H9 (cell line): ENCODE measurements at places on chromosomes 11 and 22. TPM values are rescaled to one million over a fixed set of nuclear protein-coding genes. Genes with fewer than 3 reads are reported as not detected.

- no peak for DNase-seq
These were observed 119.5 kb downstream of the SNX19 start for GRCh38 chr11:130796828-130797227.

- DNase-seq: no peak
These were observed 15.2 kb upstream of the PLAAT3 start for GRCh38 chr11:63629426-63629825.

GRCh38 chr11:16860617-16861016 is 122.2 kb downstream of the C11orf58 start:
- no peak for DNase-seq

- no peak for DNase-seq
These were observed 31.3 kb downstream of the MTNR1B start for GRCh38 chr11:93000511-93001476.

DNA sequence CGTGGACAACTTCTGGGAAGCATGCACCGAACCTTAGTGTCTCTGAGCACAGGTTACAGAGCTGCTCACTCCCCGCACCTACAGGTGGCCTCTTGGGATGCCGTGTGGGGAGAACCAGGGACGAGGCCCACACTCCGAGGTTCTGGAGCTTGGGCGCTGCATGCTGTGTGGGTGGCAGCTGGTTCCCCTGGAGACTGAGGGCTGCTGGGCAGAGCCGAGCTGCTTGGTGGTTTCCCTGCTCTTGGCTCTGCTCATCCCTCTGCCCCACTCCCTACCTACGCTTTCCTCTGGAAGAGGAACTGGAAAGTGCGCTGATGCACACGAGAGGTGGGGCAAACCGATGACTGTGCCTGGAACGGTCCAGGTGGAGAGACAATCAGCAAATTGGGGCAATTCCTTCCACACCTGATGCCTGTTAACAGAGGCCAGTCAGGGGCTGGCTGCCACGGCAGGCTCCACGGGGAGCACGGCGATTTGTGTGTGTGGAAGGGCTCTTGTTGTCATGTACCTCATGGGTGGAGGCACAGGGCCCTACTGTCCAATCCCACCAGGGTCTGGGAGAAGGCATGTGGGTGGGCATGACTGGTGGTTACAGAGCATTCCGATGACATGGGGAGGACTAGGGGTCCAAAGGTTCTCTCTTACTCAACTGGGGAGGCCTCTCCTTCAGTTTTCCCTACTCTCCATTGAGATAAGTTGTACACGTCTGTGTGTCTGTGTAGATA is 60.9 kb downstream of the ST14 start:
- DNase-seq: no peak

- DNase-seq: no peak
These were observed 31.0 kb downstream of the TSG101 start for GRCh38 chr11:18495703-18496102.

DNA sequence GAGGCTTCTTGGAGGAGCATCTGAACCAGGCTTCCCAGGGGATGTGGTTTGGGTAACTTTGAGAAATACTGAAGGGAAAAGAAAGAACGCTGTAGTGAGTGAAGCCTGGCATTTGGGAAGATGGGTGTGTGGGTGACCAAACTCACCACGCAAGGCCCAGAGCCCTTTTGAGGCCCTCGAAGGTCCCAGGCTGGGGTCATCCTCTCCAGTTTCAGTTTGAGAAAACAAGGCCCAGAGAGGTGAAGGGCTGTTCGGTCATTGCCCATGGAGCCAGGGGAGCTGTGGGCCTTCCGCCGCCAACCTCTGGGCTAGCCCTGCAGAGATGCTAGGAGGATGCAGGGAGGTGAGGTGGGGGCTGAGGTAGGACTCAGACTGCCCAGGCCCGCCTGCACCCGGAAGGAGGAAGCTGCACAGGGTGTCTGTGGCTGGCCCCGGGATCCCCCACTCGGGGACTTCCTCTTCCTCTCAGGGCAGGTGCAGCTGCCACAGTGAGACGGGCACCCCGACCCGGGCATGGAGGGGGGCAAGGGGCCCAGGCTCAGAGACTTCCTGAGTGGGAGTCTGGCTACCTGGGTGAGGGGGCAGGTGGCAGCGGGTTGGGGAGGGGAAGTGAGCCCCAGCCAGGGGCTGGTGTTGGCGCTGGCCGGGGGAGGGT is at the start of gene CCDC88B:
TSS of gene CCDC88B (plus strand) at position 451 of the 655 bp plus-strand sequence. CDS start at position 514, 63 bp downstream.
- no peak for DNase-seq

GRCh38 chr22:25409240-25409639 is 155.2 kb upstream of the GRK3 start:
- no peak for DNase-seq

GRCh38 chr11:132439711-132440255 is 1069.4 kb downstream of the NTM start:
- no peak for DNase-seq

DNA sequence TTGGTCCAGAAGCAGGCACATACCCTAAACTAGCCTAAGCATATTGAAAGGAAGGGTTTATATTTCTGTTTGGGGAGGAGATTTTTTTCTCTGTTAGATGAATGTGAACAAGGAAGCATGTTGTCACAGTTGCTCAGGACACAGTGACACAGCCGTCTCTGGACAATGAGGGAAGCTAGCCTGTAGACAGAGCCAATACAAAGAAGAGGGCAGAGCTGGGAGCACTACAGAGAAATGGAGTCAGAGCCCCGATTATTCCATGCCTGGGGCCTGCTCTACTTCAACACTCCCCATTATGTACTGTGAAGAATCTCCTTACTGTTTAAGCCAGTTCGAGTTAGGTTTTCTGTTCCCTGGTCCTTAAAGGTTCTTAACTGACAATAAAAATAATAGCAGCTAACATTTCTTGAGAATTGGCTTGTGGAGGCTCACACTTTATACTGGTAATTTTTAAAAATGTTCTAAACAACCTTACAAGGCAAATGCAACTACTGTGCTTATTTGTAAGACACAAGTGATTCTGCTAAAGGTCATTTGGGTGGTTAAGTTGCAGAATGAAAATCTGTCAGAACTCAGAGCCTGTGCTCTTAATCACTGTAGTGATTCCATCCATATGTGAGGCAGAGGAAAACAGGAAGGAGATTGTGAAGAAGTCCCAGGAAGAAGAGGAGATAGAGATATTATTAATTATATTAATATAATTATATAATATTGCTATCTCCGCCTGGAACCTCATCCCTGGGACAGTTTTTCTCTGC is 58.8 kb upstream of the RRAS2 start:
- no peak for DNase-seq

DNA sequence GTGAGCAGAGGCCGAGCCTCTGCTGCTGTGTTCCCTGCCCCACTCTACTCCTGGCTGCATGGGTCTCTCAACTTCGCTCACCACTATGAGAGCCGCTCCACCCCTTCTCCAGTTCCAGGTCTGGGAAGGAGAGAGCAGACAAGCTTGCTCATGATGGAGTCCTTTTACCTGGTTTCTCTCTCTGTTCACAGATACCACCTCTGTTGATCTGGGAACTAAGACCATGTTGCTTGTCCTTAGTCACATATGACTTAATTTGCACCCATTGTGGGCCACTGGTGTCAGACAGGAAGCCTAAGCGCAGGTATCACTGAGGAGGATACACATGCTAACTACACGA is 26.8 kb downstream of the MCM5 start:
- DNase-seq: no peak

Gene P2RY6
- not detected in 2 replicates for total RNA-seq

Gene CHKA
- 63.0 and 64.2 TPM in 2 replicates for total RNA-seq

Gene OVOL1
- 5.1 and 5.7 TPM in 2 replicates for total RNA-seq

Gene CFAP300
- 1.2 and 1.7 TPM in 2 replicates for total RNA-seq

Gene HBD
- not detected in 2 replicates for total RNA-seq

Gene TRPC6
- total RNA-seq: 12.5 and 14.4 TPM in 2 replicates
